ENCODE measurements at places on chromosomes 2 and 18. TPM values are rescaled to one million over a fixed set of nuclear protein-coding genes. Genes with fewer than 3 reads are reported as not detected.

Gene IL1A
- total RNA-seq, result 5.9 TPM

DNA sequence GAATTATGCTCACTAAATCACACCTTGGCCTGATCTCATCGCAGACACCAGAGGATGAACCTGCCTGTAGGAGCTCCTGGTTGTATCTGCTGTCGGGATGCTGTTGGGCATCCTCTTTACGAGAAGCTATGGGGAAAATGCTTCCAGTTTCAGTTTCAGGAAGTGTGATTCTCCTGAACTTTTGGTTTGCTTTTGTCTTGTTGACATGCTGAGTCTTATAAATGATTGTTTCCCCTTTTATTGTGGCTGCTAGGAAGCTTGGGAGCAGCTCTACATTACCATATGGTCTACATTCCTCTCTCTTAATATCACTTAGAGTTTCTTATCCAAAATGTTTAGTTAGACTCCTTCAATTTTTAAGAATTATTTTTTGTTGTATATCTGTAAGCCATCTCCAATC is 227.5 kb downstream of the MTX2 start:
- DNase-seq, result no peak

DNA sequence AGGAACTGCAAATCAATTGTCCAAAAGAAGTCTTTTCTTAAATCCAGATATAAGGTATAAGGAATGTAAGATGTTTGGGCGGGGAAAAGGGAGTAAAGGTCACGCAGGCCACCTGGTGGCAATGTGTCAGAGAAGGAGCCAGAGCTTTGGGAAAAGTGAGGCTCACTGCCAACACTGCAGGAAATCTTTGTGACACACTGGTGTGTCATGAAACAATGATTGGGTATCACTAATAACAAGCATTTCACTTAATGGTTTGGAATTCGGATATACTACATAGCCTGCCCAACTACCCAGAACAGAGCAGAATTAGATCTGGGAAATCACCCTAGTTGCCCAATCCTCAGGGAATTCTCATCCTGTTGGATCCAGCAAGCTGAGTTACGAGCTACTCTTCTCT is 61.0 kb downstream of the RBMS1 start:
- DNase-seq, result no peak

GRCh38 chr2:188850786-188851185 is 123.4 kb upstream of the COL3A1 start:
- no peak for DNase-seq

Gene BUB1
- 1.4 TPM for total RNA-seq

DNA sequence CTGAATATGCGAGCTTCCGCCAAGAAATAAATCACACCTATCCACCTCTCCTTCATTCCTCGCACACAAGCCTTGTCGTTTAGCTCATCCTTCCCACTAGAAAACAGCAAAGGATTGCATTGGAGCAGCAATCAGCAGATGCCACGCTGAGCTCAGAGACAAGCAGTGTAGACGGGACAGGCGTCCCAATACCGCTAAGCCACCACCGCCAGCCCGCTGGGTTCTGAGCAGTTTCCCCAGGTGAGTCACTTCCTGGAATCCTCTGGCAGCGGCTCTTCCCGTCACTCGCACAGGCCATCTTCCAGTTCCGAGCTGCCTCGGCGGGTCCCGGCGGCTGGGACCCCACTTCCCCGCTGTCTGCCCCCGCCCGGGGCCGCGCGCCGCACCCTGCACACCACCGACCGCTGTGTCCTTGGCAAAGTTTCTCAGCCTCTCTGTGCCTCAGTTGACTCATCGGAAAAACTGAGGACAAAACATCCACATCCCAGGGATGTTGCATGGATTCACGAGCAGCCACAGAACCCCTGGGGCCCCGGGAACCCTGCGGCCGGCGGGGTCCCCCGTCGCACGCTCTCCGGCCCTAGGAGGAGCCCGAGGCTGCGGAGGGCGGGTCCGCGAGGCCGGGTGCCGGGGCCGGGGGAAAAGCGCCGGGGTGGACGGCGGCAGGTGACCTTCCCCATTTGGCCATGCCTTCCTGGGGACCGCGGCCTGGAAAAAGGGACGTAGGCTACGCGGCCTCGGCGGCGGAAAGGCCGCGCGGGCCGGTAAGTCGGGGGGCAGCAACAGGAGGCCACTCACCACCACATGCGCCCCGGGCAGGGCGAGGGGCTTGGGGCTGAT is 573 bp downstream of the KDSR start:
- peak; percentile 64 for DNase-seq

Gene GPR155
- 5.5 TPM for total RNA-seq

GRCh38 chr2:102057502-102058292 is 65.9 kb downstream of the IL1R2 start:
- no peak for DNase-seq

DNA sequence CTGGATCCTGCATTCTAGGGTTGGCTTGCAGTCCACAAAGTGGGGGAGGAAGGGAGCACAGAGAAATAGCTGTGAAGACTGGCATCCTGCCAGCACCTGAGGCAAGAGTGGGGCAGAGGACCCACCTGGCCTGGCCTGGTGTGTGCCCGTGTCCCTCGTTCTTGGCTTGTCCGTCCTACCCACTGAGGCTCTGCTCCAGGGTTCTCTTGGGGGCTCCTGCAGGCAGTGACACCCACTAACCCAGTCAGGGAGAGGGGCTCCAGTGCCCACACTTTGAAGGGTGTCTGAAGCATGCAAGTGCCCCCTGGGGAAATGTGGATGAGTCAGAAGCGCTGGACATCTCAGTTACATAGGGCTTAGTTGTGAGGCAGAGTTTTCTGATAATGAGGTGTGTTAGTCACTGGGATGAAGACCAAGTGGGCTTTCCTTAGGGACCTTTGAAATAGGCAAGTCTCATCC is 79.4 kb downstream of the SLC4A3 start:
- DNase-seq, result no peak

Data from ureter (tissue), 1 donor.